ENCODE measurements at places on chromosomes 6 and 20.

- DNase-seq: no peak
Measured at GRCh38 chr6:8219352-8219943, 117.1 kb upstream of the EEF1E1 start.

DNA sequence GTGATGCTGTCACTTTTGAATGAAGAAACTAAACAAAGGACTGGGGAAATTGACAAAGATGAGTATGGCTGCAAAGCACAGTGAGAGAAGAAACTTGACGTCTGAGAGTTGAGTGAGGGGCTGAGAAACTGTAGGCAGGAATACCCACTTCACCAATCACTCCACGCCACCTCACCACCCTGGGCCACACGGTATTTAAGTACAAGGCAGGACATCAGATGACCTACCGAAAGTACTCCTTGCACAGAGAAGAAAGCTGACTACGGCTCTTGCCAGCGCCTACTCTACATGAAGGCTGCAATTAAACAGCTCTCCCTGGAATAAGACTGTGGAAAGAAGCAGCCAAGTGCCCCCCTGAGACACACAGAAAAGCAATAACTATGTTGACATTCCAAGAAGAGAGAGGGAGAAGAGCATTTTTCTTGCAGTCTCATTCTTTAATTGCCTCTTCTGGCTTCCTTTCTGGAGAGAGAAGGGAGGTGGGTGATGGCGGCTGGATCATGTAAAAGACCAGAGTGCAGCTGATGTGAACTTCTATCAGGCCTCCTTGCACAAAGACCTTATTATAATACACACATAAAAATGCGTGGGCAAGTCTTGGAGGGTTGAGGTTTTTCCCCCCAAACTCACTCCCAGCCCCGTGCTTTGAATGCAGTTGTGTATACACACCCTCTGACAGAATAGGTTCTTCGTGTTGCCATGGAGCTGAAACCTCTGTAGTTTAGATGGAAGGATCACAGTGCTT is 44.6 kb downstream of the HIVEP2 start:
- DNase-seq: no peak

DNA sequence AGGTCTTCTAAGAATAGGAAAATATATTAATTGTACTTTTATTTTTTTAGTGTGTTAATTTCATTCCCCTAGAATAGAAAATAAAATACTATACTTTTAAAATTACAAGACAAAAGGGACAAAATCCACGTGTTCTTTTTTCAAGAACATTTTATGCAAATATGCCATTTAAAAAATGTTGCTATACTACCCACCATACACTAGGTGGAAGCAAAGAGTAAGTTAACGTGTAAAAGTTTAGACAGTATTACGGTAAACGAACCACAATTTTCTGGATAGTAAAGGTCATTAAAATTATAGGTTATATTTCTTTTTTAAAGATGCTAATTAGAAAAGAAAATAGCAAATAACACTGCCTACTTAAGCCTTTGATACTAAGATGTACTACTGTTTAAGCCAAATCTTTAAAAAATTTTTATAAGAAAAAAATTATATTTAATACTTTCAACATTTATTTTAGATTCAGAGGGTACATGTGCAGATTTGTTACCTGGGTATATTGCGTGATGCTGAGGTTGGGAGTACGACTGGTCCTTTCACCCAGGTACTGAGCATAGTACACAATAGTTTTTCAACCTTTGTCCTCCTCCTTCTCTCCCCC is 287.6 kb downstream of the PHF3 start:
- DNase-seq: no peak

- no peak for DNase-seq
Measured at GRCh38 chr6:165266621-165267020, 42.8 kb downstream of the C6orf118 start.

- no peak for DNase-seq
Measured at GRCh38 chr6:162708971-162709370, 18.6 kb downstream of the PRKN start.

DNA sequence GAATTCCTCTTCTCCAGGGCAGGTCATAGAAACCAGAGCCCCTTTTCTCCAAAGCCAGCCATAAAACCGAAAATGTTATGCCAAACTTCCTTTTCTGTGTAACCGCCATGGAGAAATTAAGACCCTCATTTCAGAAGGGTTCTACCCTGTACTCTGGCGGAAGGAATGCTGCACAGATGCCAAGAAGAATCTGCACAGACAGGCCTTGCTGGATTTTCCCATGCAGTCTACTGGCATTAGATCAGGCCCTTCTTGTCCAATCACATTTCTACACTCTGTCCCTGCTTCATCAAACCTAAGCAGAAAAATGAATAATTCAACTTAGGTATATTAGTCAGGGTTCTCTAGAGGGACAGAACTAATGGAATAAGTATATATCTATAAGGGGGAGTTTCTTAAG is 43.2 kb upstream of the MC3R start:
- DNase-seq: no peak

- no peak for DNase-seq
Measured at GRCh38 chr6:145022199-145022796, 713.0 kb downstream of the EPM2A start.

DNA sequence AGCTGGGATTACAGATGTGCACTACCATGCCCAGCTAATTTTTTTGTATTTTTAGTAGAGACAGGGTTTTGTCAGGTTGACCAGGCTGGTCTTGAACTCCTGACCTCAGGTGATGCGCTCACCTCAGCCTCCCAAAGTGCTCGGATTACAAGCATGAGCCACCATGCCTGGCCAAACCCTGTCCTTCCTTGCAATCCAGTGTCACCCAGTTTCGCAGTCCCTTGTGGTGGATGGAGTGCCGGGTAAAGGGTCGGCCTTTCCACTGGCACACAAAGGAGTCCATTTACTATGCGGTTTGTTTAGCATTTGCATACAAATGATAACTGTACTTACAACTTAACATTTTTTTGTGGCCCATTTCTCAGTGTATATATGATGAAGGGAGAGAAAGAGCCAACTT is 99.3 kb upstream of the TIAM2 start:
- DNase-seq: no peak

GRCh38 chr6:39973661-39974060 is 39.4 kb upstream of the MOCS1 start:
- no peak for DNase-seq

- no peak for DNase-seq
Measured at GRCh38 chr6:102458990-102459389, 1065.5 kb downstream of the GRIK2 start.

DNA sequence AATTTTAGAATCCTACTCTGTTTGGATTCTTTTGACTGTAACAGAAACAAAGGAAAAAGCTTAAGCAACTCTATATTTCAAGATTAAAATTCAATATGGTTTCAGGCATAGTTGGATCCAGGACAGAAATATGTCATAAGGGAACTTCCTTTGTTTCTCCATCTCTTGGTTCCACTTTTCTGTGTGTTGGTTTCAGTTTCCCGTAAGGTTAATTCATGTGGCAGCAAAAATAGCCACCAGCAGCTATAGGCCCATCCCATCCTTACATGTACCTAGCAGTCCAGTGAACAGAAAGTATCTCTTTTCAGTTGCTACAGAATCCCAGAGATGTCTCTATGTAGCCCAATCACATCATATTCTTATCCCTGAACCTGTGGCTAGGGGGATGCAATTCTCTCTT is 8.8 kb upstream of the FAM8A1 start:
- DNase-seq: peak; percentile 20

DNA sequence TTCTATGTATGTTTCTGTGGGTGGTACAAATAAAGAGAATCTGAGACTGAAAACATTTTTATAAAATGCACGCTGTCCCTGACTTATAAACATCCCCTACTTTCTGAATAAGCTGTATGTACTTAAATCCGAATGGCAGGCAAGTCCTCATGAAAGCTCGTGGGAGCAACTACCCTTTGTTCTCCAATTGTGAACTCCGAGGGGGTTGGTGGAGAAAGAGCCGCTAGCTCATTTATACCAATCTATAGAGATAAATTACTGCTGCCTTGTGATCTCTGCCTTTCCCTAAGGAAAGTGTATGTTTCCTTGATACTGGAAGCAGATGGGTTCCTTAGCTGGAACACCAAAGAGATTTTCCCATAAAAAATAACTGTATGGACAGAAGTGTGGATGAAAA is 84.5 kb downstream of the GJA10 start:
- DNase-seq: no peak

DNA sequence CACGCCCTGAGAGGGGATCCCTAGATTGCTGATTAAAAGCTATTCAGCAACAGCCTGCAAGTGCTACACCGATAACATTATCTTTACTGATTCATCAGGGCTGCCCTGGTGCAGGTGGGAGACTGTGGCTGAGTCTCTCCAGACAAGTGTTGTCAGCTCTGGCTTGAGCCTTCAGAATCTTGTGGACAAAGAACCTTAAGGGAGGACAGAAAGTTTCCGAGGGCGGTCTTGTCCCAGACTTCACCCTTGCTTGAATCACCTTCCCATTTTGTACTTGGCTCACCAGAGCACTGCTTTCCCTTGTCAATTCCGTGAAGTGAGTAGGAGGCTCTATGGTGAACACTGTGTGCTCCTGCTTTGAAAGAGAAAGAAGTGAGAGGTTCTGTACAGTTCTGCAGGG is 88.6 kb upstream of the PCSK2 start:
- DNase-seq: no peak

GRCh38 chr6:150004783-150005717 is 20.3 kb downstream of the RAET1L start:
- peak; percentile 52 for DNase-seq

- DNase-seq: no peak
Measured at GRCh38 chr6:163414946-163415619, 565 bp downstream of the QKI start.

- DNase-seq: no peak
Measured at GRCh38 chr6:127618729-127619128, 41.8 kb downstream of the C6orf58 start.

DNA sequence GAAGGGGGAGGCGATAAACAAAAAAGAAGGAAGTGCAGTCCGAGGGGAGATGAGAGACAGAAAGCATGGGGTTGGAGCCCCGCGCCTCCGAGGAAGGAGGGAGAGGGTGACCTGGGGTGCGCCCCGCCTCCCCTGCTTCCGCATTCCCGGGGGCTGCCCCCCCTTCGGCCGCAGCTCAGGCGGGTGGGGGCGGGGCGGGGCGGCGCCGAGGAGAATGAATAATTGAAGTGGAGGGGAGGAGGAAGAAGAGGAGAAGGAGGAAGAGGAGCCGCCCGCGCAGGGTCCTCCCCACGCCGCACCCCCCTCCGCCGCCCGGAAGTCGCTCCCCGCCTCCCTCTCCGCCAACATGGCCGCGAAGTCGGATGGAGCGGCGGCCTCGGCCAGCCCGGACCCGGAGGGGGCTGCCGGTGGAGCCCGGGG is at the start of gene XKR7:
TSS of gene XKR7 (plus strand) at position 322 of the 420 bp plus-strand sequence. CDS start at position 347, 25 bp downstream.
- no peak for DNase-seq

DNA sequence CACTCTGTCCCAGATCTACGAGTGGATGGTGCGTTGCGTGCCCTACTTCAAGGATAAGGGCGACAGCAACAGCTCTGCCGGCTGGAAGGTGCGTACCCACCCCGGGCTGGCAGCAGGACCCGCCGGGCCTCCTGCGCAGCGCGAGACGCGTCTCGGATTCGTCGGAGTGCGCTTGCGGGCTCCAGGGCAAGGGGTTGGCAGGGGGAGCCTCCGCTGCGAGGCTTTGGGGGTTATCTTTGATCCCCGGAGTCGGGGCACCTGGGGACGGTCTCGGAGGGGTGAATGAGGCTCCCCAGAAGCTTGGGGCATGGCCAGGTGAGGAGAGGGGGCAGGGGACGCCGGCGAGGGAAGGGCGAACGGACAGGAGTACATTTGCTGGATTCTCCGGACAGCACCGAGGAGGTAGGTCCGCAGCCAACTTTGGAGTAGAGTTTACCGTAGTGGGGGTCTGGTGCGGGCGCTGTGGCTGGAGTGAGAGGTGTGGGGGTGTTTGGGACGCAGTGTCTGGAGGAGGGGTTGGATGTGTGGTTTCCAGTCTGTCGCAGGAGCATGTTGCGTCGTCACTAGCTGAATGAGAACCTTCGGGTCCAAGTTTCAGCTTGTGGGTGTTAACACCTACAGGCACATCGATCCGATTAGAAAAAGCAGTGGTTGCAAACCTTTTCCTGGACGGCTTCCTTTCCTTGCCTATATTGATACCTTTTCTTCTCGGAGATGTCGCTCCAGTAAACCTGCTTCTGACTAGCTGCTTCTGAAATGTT is 1.2 kb downstream of the FOXO3 start:
- DNase-seq: no peak

- no peak for DNase-seq
Measured at GRCh38 chr6:54654381-54654780, 192.2 kb upstream of the FAM83B start.

DNA sequence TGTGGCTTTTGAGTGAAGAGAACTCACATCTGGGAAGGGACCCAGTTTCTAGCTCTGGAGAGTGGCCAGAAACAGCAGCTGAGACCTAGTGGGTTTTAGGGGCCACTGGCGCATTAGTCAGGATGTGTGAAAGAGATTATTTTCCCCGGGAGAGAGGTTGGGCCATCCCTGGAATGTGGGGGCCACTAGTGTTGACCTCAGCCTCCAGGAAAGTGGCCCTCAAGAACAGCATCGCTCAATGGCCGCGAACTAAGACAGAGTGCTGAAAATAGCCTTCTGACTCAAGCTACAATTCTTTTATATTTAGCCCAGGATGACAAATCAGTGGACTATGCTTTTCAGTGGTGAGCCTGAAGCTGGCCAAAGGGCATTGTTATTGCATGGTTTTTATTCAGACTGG is 210.4 kb upstream of the RNF24 start:
- DNase-seq: no peak

DNA sequence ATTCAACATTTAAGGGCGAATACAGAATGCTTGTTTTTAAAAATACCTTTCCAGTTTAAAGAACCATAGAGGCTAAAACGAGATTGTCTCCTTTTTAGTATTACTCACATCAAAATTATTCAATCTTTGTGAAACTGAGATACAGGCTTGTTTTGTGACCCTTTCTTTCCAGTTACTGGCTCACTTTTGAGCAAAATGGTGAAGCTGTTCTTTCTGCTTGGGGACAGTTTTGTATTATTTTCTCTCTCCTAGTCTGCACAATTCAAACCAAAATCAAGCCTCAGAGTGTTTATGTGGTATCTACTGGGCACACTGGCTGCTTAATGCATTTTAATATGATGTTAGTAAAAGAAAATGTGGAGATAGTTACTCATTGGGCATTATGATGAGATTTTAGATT is 36.5 kb downstream of the HIVEP1 start:
- DNase-seq: no peak

GRCh38 chr6:151044465-151045441 is 179.3 kb downstream of the MTHFD1L start:
- DNase-seq: no peak

- no peak for DNase-seq
Measured at GRCh38 chr6:6006428-6007365, at the start of gene NRN1. Gene NRN1, minus strand, starts transcription at chr6:6006925. Its CDS starts 176 bp downstream, at chr6:6006749.

GRCh38 chr20:39968495-39968894 is 720.5 kb downstream of the MAFB start:
- no peak for DNase-seq

GRCh38 chr6:55445648-55446204 is 118.5 kb downstream of the GFRAL start:
- DNase-seq: no peak

DNA sequence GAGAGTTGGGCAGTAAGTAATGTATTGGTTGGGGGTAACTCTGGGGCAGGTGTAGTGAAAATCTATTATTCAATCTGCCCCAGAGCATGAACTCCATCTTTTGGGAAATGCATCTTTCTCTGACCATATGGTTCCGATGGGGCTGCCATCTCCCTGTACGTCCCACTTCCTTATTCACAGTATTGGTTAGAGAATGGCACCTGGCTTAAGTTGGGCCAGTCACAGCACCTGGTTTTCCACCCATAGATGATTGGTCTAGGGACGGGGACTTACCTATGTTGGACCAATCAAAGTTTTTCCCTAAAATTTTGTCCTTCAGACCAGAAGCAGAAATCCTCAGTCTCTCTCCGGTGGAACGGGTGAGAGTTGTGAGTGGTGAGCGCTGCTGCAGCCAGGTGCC is 2.2 kb upstream of the RALY start:
- no peak for DNase-seq

- peak; percentile 18 for DNase-seq
Measured at GRCh38 chr6:105005451-105005850, 48.5 kb downstream of the LIN28B start.
